ENCODE measurements at places on chromosomes 1 and 21. TPM values are rescaled to one million over a fixed set of nuclear protein-coding genes. Genes with fewer than 3 reads are reported as not detected.

DNA sequence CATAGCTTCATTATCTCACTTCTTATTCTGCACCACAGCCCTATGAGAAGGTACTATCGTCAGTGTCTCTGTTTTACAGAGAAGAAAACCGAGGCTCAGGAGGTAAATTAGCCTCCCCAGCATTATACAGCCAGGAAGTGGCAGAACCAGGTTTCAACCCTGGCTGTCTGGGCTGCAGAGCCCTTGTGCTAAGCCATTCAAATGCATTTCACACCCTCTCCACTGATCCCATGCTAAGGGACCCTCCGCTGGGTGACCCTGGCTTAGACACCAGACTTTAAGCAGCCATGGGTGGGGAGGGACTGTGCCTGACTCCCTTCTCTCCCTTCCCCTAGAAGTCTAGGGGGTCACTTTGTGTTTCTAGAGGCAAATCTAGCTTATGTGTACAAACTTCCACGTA lies 87.5 kb downstream of the RRAGC start:
- H3K4me1 ChIP-seq: no peaks in the 10 kb centered on the region
- peaks cover 6% of the 10 kb centered on the region for H3K27me3 ChIP-seq
- no peak overlapping the region for H3K27ac ChIP-seq
- no peak overlapping the region for H3K4me3 ChIP-seq
- no peak for DNase-seq
- no peaks in the 10 kb centered on the region for H3K36me3 ChIP-seq

DNA sequence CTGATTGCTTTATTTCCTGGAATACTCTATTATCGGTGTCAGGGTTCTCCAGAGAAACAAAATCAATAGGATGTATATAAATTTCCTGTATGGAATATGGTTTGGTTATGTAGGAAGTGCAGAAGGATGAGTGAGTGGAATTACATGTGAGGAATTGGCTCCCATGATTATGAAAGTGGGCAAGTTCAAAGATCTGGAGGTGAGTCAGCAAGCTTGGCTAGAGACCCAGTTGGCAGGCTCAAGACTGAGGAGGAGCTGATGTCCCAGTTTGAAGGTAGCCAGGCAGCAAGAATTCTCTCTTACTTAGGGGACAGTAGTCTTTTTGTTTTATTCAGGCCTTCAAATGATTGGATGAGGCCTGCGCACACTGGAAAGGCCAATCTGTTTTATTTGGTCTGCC lies 57.5 kb downstream of the MAP3K7CL start:
- H3K4me3 ChIP-seq: no peak overlapping the region
- no peak overlapping the region for H3K27ac ChIP-seq
- no peaks in the 10 kb centered on the region for H3K36me3 ChIP-seq
- no peaks in the 10 kb centered on the region for H3K4me1 ChIP-seq

- no peak overlapping the region for H3K4me3 ChIP-seq
- no peak overlapping the region for H3K27ac ChIP-seq
- no peak for DNase-seq
These were observed 20.6 kb downstream of the NIBAN1 start for GRCh38 chr1:184953600-184954219.

DNA sequence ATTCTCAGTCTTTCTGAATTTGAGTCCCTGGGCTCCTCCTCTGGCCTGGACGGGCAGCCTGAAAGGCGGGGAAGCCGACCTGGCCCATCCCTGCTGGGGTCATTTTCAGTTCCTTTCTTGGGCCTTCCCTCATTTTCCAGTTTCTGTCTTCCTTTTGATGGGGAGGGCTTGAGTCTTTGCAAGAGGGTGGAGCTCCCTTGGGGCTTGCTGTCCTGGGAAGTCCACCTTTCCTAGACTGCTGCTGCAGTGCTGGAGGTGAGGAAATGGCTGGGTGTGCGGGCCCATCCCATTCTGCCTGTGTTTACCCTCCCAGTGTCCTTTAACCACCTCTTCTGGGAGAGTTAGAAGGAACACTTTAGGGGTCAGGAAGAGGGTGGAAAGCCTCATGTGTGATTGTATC lies 40.4 kb upstream of the SYNC start:
- H3K27me3 ChIP-seq: peaks cover 18% of the 10 kb centered on the region
- no peak overlapping the region for H3K27ac ChIP-seq
- DNase-seq: no peak
- no peaks in the 10 kb centered on the region for H3K36me3 ChIP-seq
- peaks cover 13% of the 10 kb centered on the region for H3K4me1 ChIP-seq
- no peak overlapping the region for H3K4me3 ChIP-seq

- peaks cover 9% of the 10 kb centered on the region for H3K4me1 ChIP-seq
- H3K36me3 ChIP-seq: no peaks in the 10 kb centered on the region
- DNase-seq: no peak
- no peaks in the 10 kb centered on the region for H3K27me3 ChIP-seq
- no peak overlapping the region for H3K4me3 ChIP-seq
These were observed 9.5 kb downstream of the COL16A1 start for GRCh38 chr1:31694069-31694963.

- no peaks in the 10 kb centered on the region for H3K27me3 ChIP-seq
- no peaks in the 10 kb centered on the region for H3K36me3 ChIP-seq
- H3K4me3 ChIP-seq: no peak overlapping the region
- H3K4me1 ChIP-seq: no peaks in the 10 kb centered on the region
- DNase-seq: no peak
These were observed 16.5 kb upstream of the OR2B11 start for GRCh38 chr1:247474367-247474766.

GRCh38 chr1:44347280-44347679 lies 7.8 kb downstream of the ERI3 start:
- no peak for DNase-seq
- H3K27me3 ChIP-seq: no peaks in the 10 kb centered on the region
- H3K27ac ChIP-seq: no peak overlapping the region
- no peaks in the 10 kb centered on the region for H3K36me3 ChIP-seq
- H3K4me1 ChIP-seq: no peaks in the 10 kb centered on the region

GRCh38 chr1:101507547-101507971 lies 270.7 kb downstream of the S1PR1 start:
- no peak overlapping the region for H3K4me3 ChIP-seq
- DNase-seq: no peak
- no peaks in the 10 kb centered on the region for H3K4me1 ChIP-seq
- H3K27ac ChIP-seq: no peak overlapping the region

GRCh38 chr21:35563885-35564451 lies 496.4 kb downstream of the SETD4 start:
- no peak for DNase-seq
- no peak overlapping the region for H3K4me3 ChIP-seq
- H3K27ac ChIP-seq: no peak overlapping the region
- H3K4me1 ChIP-seq: no peaks in the 10 kb centered on the region
- peaks cover 5% of the 10 kb centered on the region for H3K27me3 ChIP-seq
- no peaks in the 10 kb centered on the region for H3K36me3 ChIP-seq

- no peaks in the 10 kb centered on the region for H3K27me3 ChIP-seq
- H3K4me1 ChIP-seq: no peaks in the 10 kb centered on the region
- H3K4me3 ChIP-seq: no peak overlapping the region
- no peak overlapping the region for H3K27ac ChIP-seq
These were observed 420.1 kb downstream of the DISC1 start for GRCh38 chr1:232046451-232047306.

DNA sequence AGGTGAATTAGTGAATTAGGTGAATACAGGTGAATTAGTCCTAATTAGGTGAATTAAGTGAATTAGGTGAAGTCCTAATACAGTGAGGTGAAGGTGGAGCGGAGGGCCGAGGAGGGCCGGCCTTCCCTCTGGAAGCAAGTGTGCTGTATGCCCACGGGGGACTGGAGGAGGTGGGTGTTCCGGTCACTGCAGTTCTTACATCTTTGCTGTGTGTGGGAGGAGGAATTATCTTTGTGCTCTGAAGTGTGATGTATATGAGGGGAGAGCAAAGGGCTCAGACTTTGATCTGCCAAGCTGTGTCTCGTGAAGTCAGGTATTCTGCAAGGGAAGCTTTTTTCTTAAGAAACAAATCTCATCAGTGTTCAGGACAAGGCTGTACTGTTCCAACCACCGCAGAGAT lies 45.4 kb downstream of the AGPAT3 start:
- H3K27ac ChIP-seq: no peak overlapping the region
- no peak for DNase-seq
- peaks cover 9% of the 10 kb centered on the region for H3K4me1 ChIP-seq
- no peaks in the 10 kb centered on the region for H3K27me3 ChIP-seq
- H3K36me3 ChIP-seq: peaks cover 27% of the 10 kb centered on the region
- H3K4me3 ChIP-seq: no peak overlapping the region

GRCh38 chr1:155976913-155977689 lies 1.2 kb downstream of the ARHGEF2 start:
- peak; percentile 51 for DNase-seq
- no peaks in the 10 kb centered on the region for H3K27me3 ChIP-seq
- H3K4me1 ChIP-seq: peaks cover 78% of the 10 kb centered on the region

GRCh38 chr1:53521924-53522552 lies 62.8 kb downstream of the DMRTB1 start:
- no peak overlapping the region for H3K27ac ChIP-seq
- no peak for DNase-seq
- H3K36me3 ChIP-seq: no peaks in the 10 kb centered on the region

- H3K4me1 ChIP-seq: peaks cover 22% of the 10 kb centered on the region
- H3K36me3 ChIP-seq: no peaks in the 10 kb centered on the region
- no peaks in the 10 kb centered on the region for H3K27me3 ChIP-seq
- H3K4me3 ChIP-seq: peak overlapping the region; percentile 69
- H3K27ac ChIP-seq: peak overlapping the region; percentile 31
- DNase-seq: no peak
These were observed 634 bp upstream of the SPATA6 start for GRCh38 chr1:48472638-48473037.

DNA sequence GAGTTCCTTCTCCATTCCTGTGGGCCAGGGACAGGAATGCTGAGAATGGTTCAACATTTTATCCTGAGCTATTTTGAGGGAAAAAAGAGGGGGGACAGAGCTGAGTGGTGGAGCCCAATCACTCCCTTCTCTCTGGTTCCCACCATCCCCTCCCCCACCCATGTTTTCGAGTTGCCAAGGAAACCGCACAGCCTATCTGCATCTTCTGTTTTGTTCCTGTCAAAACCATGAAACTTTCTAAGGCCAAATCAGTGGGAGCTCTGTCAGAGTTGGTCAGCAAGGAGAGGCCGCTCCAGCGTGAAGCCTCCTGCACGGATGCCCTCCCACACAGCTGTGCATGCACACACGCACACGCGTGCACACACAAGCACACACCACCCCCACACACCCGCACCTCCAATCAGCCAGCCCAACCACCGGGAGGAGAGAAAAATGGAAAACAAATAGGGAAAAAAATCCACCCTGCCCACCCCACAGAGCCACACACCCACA lies 54.5 kb upstream of the ATP2B4 start:
- H3K4me1 ChIP-seq: no peaks in the 10 kb centered on the region
- H3K27ac ChIP-seq: no peak overlapping the region
- no peak for DNase-seq
- no peaks in the 10 kb centered on the region for H3K36me3 ChIP-seq
- no peak overlapping the region for H3K4me3 ChIP-seq
- no peaks in the 10 kb centered on the region for H3K27me3 ChIP-seq

- DNase-seq: no peak
- H3K4me1 ChIP-seq: no peaks in the 10 kb centered on the region
- H3K27me3 ChIP-seq: peaks cover 13% of the 10 kb centered on the region
- no peak overlapping the region for H3K4me3 ChIP-seq
- H3K27ac ChIP-seq: no peak overlapping the region
These were observed 100.8 kb upstream of the DNAH14 start for GRCh38 chr1:224828691-224829090.

PLA2G2C gene
- not detected for total RNA-seq

MPZ gene
- total RNA-seq: 3.1 TPM

ERICH3 gene
- not detected for total RNA-seq

PRKAA2 gene
- total RNA-seq: not detected

ZDHHC18 gene
- 48.0 TPM for total RNA-seq

PDIK1L gene
- 9.5 TPM for total RNA-seq

ANGPTL7 gene
- total RNA-seq: not detected

ZNF593OS gene
- total RNA-seq: not detected

SPRR1A gene
- total RNA-seq: not detected
